ENCODE measurements at places on chromosomes 11 and 22.
A peak's percentile ranks its signal among the peaks of the same experiment; 100 is the strongest.

GRCh38 chr22:33597274-33597985, 322.8 kb downstream of the LARGE1 start:
- DNase-seq: no peak

- DNase-seq: no peak
Observed at GRCh38 chr11:119618208-119618909, 110.6 kb downstream of the NECTIN1 start.

GRCh38 chr11:130672911-130673310, 224.5 kb downstream of the ADAMTS15 start:
- DNase-seq: peak; percentile 85

- DNase-seq: no peak
Observed at GRCh38 chr22:36902143-36902926, 11.1 kb upstream of the CSF2RB start.

- DNase-seq: peak; percentile 28
Observed at GRCh38 chr22:37330200-37331033, 48.1 kb downstream of the CYTH4 start.
